Neural crest cell (in vitro differentiated cells): ENCODE measurements at places on chromosomes 7 and 10.

DNA sequence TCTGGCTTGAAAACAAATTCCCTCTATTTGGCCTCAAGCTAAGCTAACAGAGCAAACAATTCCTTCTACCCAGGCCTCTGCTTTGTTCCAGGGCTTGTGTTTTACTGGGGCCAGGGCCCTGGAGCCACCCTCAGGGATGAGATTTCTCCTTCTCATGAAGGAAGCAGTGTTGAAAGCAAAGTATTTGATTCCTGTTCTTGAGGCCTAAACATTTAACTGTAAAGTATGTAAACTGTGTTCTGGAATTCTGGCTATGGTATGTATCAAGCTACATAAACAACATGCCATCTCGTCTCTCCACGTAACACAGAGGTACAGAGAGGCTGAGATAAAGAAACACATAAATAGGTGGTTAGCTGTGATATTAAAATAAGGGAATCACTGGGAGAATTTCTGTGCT, 81.8 kb downstream of the HERPUD2 start:
- peaks cover 8% of the 10 kb centered on the region for H3K36me3 ChIP-seq
- H3K27me3 ChIP-seq, result no peaks in the 10 kb centered on the region
- no peak overlapping the region for H3K4me3 ChIP-seq

DNA sequence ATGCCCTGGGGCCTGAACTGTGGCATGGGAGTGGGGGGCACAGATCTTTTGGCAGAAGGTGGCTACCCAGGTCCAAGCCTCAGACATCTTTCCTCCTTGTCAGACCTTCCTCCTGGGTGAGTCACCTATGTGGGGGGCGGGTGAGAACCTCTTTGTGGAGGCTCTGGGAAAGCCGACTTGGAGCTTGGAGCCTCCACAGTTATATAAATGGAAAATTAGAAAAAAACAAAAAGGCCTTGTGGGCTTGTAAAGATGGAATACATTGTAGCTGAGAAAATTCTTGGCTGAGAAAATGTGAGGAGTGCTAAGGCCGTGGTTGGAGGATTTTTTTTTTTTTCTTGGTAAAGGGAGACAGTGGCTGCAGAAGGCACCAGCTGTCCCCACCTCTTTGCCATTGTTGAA, 292.5 kb downstream of the CCDC3 start:
- H3K27ac ChIP-seq, result no peak overlapping the region
- no peaks in the 10 kb centered on the region for H3K36me3 ChIP-seq
- H3K27me3 ChIP-seq, result no peaks in the 10 kb centered on the region
- DNase-seq, result no peak

- H3K27ac ChIP-seq, result no peak overlapping the region
- H3K27me3 ChIP-seq, result peaks cover 33% of the 10 kb centered on the region
- no peak for DNase-seq
Observed at GRCh38 chr7:150976529-150977381, 1.4 kb downstream of the KCNH2 start.

- DNase-seq, result no peak
- H3K27me3 ChIP-seq, result no peaks in the 10 kb centered on the region
- peaks cover 2% of the 10 kb centered on the region for H3K36me3 ChIP-seq
- no peak overlapping the region for H3K27ac ChIP-seq
Observed at GRCh38 chr7:13882051-13882450, 107.4 kb downstream of the ETV1 start.

GRCh38 chr7:133961724-133962123, 165.4 kb upstream of the LRGUK start:
- no peak overlapping the region for H3K27ac ChIP-seq
- H3K4me1 ChIP-seq, result peaks cover 7% of the 10 kb centered on the region
- H3K27me3 ChIP-seq, result no peaks in the 10 kb centered on the region
- peaks cover 16% of the 10 kb centered on the region for H3K36me3 ChIP-seq
- H3K4me3 ChIP-seq, result no peak overlapping the region
- no peak for DNase-seq

GRCh38 chr10:101965075-101965765, 90.8 kb downstream of the ARMH3 start:
- no peaks in the 10 kb centered on the region for H3K27me3 ChIP-seq
- no peak overlapping the region for H3K27ac ChIP-seq
- no peaks in the 10 kb centered on the region for H3K4me1 ChIP-seq
- DNase-seq, result no peak
- no peak overlapping the region for H3K4me3 ChIP-seq

DNA sequence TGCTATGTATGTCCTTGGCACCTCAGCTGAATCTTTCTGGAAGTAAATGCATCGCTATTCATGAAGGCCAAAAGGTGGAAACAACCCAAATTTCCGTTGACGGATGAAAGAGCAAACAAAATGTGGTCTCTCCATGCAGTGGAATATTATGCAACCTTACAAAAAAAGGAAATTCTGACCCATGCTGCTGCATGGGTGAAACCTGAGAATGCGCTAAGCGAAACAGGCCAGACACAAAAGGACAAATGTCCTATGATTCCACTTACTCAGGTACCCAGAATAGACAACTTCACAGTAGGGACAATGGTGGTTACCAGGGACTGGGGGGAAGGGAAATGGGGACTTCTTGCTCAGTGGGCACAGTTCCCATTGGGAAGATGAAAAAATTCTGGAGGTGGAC, 158.8 kb downstream of the CAMK1D start:
- H3K36me3 ChIP-seq, result peaks cover 3% of the 10 kb centered on the region
- no peak for DNase-seq
- no peak overlapping the region for H3K27ac ChIP-seq

DNA sequence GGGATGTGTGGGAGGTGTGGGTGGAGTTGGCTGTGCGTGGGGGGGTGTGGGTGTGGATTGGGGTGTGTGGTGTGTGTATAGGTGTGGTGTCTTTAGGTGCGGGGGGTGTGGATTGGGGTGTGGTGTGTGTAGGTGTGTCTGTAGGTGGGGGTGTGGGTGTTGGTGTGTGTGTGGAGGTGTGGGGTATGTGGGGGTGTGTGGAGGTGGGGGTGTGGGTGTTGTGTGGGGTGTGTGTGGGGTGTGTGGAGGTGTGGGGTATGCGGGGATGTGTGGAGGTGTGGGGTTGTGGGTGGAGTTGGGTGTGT, 33.9 kb downstream of the SPDYE17 start:
- H3K36me3 ChIP-seq, result no peaks in the 10 kb centered on the region
- H3K27me3 ChIP-seq, result no peaks in the 10 kb centered on the region
- no peak overlapping the region for H3K4me3 ChIP-seq

DNA sequence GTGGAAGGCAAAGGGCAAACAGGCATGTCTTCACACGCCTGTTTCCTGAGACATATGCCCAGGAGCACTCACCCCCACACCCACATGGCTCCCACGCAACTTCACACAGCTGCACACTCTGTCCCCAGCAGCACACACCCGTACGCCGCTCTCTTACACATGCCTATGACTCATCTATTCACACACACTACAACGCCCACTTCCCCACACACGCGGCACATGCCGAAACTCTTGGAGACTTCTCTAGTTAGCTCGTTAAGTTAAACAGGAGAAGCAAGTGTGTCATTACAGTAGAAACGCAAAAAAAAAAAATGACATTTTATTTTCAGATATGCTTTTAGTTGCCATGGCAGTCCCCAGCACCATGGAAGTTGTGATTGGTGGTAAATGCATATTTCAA, 6.7 kb downstream of the CALN1 start:
- no peak for DNase-seq
- no peak overlapping the region for H3K4me3 ChIP-seq
- no peak overlapping the region for H3K27ac ChIP-seq

DNA sequence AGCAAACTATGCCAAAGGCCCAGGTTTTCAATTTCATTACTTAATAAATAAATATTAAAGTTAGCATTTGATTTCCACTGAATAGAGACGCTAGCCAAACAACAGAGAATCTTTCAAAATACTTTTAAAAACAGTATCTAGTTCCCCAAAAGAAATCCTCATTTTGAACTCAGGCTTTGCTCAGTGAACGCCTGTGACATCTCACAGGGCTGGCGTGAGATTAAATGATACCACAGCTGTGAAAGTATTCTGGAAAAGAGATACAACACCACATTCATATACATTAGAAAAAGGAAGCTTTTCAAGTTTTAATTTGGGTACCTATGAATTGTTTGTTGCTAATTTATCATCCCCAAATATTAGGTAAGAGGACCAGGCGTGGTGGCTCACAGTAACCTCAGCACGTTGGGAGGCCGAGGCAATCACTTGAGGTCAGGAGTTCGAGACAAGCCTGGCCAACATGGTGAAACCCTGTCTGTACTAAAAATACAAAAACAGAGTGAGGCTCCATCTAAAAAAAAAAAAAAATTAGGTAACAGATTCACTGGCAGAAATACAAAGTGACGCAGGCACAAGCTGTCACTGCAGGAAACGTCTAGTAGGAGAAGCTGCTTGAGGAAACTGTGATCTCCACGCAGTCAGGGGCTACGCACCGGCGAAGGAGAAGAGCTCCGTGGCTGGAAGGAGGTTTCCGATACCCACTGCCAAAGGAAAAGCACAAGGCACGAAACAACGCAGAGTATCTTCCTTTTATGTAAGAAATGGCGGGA, 50.0 kb downstream of the AMZ1 start:
- H3K27ac ChIP-seq, result peak overlapping the region; percentile 86
- no peak overlapping the region for H3K4me3 ChIP-seq
- peaks cover 14% of the 10 kb centered on the region for H3K36me3 ChIP-seq
- no peak for DNase-seq
- peaks cover 16% of the 10 kb centered on the region for H3K4me1 ChIP-seq

GRCh38 chr10:29811751-29812427, 177.1 kb upstream of the SVIL start:
- no peaks in the 10 kb centered on the region for H3K36me3 ChIP-seq
- no peaks in the 10 kb centered on the region for H3K27me3 ChIP-seq
- H3K4me1 ChIP-seq, result no peaks in the 10 kb centered on the region
- no peak overlapping the region for H3K27ac ChIP-seq
- no peak for DNase-seq

DNA sequence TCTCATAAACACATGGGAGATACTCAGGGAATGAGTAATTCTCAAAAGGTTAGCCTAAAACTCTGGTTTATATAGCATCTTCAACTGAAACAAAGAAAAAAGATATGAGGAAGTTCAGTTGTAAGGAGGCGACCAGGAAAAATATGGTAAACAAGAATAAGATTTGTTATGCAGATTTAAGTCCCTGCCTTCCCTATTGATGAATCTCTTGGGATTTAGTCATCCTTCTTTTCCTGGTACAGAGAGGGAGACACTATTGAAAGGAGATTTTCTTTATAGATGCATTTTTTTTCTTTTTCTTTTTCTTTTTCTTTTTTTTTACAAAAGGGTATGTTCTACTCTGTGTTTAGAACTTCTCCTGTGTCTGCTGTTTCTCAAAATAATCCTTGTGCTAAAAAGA, 557.5 kb downstream of the DNAJB9 start:
- no peak for DNase-seq
- peaks cover 25% of the 10 kb centered on the region for H3K4me1 ChIP-seq
- no peak overlapping the region for H3K27ac ChIP-seq
- no peak overlapping the region for H3K4me3 ChIP-seq
- no peaks in the 10 kb centered on the region for H3K36me3 ChIP-seq

GRCh38 chr10:93447019-93447418, 35.1 kb downstream of the MYOF start:
- no peak for DNase-seq
- no peak overlapping the region for H3K27ac ChIP-seq
- H3K36me3 ChIP-seq, result no peaks in the 10 kb centered on the region
- H3K4me1 ChIP-seq, result peaks cover 25% of the 10 kb centered on the region
- H3K4me3 ChIP-seq, result no peak overlapping the region

GRCh38 chr10:47383261-47384147, 589 bp downstream of the ZNF488 start:
- H3K4me1 ChIP-seq, result peaks cover 32% of the 10 kb centered on the region
- no peaks in the 10 kb centered on the region for H3K36me3 ChIP-seq
- H3K4me3 ChIP-seq, result peak overlapping the region; percentile 86
- H3K27ac ChIP-seq, result no peak overlapping the region

DNA sequence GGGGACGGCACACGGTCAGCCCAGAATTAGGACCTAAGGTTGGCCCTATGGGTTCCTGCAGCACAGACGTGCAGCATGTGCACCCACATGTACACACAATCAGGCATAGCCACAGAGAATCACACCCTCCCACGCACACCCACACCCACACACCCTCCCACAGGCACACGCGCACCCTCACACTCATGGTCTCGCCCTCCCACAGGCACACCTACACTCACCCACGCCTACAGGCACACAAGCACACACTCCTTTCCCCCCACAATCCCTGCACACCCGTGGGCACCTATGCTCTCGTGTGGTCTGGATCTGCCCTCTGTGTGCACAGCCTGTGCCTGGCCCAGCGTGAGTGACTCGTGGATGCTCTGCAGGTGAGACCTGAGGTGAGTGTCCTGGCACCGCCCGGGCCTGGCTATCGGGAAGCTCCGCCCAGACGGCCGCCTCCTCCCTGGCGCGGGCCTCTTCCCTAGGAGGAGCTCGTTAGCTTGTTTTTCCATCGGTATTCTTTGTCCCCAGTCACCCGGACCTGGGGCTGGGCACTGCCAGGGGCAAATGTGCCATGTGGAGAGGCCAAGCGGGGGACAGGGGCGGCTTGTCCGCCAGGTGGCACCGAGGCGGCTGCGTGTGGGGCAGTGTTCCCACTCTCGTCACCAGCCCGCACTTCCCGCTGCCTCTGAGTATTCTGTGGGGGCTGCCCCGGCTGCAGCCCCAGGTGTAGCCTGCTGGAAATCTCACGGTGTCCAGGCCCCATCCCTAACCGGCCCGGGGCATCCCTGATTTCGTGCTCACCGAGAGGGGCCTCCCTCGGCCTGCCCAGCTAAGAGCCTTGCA, 110.2 kb upstream of the FAM20C start:
- no peak overlapping the region for H3K27ac ChIP-seq
- no peaks in the 10 kb centered on the region for H3K27me3 ChIP-seq
- H3K4me3 ChIP-seq, result no peak overlapping the region

GRCh38 chr10:24269476-24269875, 60.5 kb downstream of the KIAA1217 start:
- H3K36me3 ChIP-seq, result peaks cover 14% of the 10 kb centered on the region
- no peak for DNase-seq
- H3K4me3 ChIP-seq, result no peak overlapping the region
- peaks cover 11% of the 10 kb centered on the region for H3K4me1 ChIP-seq
- H3K27ac ChIP-seq, result no peak overlapping the region

GRCh38 chr7:134279336-134279735, 37.4 kb downstream of the SLC35B4 start:
- H3K27me3 ChIP-seq, result peaks cover 4% of the 10 kb centered on the region
- H3K4me1 ChIP-seq, result peaks cover 5% of the 10 kb centered on the region
- H3K36me3 ChIP-seq, result no peaks in the 10 kb centered on the region
- H3K27ac ChIP-seq, result no peak overlapping the region
- DNase-seq, result no peak

GRCh38 chr10:73623056-73623455, 18.2 kb downstream of the MYOZ1 start:
- no peaks in the 10 kb centered on the region for H3K27me3 ChIP-seq
- no peak for DNase-seq
- H3K27ac ChIP-seq, result no peak overlapping the region
- peak overlapping the region; percentile 60 for H3K4me3 ChIP-seq

- H3K4me3 ChIP-seq, result no peak overlapping the region
- H3K4me1 ChIP-seq, result peaks cover 1% of the 10 kb centered on the region
- peaks cover 16% of the 10 kb centered on the region for H3K36me3 ChIP-seq
- no peak for DNase-seq
Observed at GRCh38 chr10:62258926-62259325, 9.7 kb downstream of the RTKN2 start.
